ENCODE measurements at places on chromosomes 7 and 10.

- no peak for DNase-seq
Observed at GRCh38 chr10:46327685-46328084, 40.9 kb downstream of the ANTXRL start.

DNA sequence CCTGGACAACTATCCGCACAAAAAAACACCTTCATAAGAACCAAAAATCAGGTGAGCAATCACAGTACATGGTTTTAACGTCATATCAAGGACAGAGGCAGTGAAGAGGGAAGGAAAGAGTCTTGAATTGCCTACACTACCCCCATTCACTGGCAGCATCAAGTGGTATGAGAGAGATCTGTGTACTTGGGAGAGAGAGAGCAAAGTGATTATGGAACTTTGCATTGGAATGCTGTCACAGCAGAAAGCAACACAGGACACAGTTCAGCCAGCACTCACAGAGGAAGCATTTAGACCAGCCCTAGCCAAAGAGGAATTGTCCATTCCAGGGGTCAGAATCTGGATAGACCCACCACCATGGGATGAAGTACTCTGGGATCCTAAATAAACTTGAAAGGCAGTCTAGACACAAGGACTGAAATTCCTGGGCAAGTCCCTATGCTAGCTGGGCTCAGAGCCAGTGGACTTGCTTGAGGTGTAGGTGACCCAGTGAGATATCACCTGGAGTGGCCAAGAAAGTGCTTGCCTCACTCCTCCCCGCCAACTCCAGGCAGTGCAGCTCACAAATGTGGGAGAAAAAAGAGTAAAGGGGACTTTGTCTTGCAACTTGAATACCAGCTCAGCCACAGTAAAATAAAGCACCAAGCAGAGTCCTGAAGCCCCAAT, 30.5 kb upstream of the SFTPD start:
- DNase-seq: no peak

- DNase-seq: no peak
Observed at GRCh38 chr7:132541656-132542055, 34.6 kb downstream of the PLXNA4 start.

DNA sequence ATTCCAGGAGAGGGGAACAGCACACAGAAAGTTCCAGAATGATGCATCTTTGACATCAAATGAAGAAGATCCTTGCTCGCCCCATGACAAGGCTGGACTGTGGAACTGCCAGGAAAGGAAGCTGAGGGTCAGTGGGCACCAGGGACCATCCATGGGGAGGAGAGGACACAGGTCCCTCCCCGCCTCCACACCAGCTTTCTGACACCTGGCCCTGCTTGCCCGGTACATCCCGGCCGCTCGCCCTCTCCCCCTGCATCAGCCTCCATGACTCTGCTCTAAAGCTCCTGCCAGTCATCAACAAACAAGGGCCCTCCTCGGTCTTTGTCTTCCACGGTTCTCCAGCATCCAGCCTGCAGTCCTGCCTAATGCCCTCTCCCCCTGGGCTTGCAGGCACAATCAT, 222.3 kb downstream of the GRID1 start:
- no peak for DNase-seq

DNA sequence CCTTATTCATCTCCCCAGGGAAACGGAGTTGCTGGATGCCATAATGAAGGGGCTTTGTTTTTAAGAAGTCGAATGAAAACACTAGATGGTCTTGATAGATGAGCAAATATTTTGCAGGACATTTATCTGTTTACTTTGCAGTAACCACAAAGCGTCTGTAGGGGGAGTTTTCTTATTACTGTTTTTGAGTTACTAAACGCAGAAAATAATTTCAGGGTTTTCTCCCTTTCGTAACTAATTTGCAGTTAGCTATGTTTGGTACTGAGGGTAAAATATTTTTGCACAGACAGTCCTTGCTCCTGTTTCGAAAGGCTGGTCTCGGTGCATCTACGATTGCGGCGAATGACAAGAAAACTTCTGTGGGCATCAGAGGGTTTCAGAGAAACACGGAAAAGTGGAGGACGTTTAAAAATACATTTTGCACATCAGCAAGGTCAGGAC, 505.6 kb upstream of the MKI67 start:
- DNase-seq: no peak

- DNase-seq: no peak
Observed at GRCh38 chr10:69685426-69685801, 55.4 kb downstream of the FAM241B start.

- peak; percentile 85 for DNase-seq
Observed at GRCh38 chr7:64045301-64046040, at the start of gene ZNF727. Gene ZNF727 (plus strand): TSS chr7:64045434. CDS start chr7:64045622, 188 bp downstream.

DNA sequence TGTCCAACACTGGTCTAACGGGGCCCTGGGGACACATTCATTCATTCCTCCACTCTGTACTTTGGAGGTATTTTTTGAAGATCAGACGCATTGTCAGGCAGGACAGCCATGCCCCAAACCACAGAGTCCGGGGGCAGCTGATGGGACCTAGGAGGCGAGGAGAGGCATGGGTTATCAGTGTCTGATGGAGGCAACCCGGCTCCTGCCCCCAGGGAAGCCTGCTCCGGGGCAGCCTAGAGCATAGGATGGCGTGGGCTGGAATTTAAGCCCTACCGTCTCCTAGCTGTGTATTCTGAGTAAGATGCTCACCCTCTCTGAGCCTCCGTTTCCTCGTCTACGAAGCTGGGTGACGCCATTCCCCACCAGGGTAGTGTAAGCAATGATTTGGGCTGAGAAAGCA, 55.4 kb upstream of the ELN start:
- no peak for DNase-seq

DNA sequence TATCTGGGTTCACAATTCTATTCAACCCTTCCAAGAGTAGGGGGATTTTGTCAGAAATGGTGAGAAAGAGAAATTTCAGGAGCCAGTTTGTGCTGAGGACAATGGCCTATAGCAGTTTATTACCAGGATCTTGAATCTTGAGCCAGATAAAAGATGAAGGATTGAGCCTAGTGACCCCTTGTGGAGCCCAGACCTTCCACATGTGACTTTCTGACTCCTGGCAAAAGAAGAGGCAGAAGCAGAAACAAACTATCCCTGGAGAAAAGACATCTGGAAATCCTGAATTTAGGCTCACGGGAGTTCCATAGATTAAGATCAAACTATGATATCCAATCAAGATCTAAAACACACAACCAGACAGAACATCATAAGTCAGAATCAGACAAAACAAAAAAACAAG, 60.9 kb upstream of the CHRM2 start:
- no peak for DNase-seq

DNA sequence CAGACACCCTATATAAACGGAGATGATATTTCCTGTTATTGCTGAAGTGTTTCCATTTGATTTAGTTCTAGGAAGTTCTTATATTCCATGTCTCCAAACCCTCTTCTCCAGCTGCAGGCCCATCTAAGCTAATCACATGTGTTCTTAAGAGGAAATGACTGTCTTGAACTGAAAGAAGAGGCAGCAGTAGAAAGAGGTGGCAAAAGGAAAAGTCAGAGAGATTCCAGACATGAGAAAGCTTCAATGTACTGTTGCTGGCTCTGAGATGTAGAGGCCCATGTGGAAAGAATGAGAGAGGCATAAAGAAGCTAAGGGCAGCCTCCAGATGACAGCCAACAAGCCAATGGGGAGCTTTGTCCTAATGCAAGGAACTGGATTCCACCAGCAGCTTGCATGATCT, 287.2 kb downstream of the GFRA1 start:
- DNase-seq: no peak

Data from urothelium cell line (cell line).